ENCODE measurements at places on chromosomes 12 and 14.

- DNase-seq: peak; percentile 25
Observed at GRCh38 chr12:219891-220352, 6.0 kb upstream of the SLC6A12 start.

- DNase-seq: peak; percentile 10
Observed at GRCh38 chr14:89000007-89000942, 175.8 kb downstream of the TTC8 start.

- no peak for DNase-seq
Observed at GRCh38 chr14:55446833-55447232, 6.4 kb upstream of the TBPL2 start.

GRCh38 chr14:95341564-95341963 lies 21.9 kb upstream of the CLMN start:
- DNase-seq: no peak

GRCh38 chr12:91219511-91219910 lies 36.9 kb upstream of the DCN start:
- no peak for DNase-seq

- DNase-seq: no peak
Observed at GRCh38 chr14:100051543-100051942, 13.7 kb upstream of the EVL start.

DNA sequence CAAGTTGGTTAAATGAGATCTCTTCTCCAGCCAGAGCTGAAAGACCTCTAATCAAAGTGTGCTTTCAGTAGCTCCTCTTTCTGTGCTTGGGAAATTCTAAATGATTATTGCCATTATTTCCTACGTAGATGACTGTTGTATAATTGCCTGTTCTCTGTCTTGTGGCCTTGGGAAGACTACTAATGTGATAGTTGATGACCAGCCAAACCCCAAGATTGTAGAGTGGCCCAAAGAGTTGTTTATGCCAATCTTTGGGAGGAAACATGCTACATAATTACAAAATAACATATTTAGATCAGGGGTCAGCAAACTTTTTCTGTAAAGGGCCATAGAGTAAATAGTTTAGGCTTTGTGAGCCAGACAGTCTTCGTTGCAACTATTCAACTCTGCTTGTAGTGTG lies 135.1 kb upstream of the DIO2 start:
- DNase-seq: no peak

- DNase-seq: no peak
Observed at GRCh38 chr12:2854669-2855453, 2.0 kb downstream of the TEX52 start.

- no peak for DNase-seq
Observed at GRCh38 chr12:77847680-77848431, 17.2 kb downstream of the NAV3 start.

DNA sequence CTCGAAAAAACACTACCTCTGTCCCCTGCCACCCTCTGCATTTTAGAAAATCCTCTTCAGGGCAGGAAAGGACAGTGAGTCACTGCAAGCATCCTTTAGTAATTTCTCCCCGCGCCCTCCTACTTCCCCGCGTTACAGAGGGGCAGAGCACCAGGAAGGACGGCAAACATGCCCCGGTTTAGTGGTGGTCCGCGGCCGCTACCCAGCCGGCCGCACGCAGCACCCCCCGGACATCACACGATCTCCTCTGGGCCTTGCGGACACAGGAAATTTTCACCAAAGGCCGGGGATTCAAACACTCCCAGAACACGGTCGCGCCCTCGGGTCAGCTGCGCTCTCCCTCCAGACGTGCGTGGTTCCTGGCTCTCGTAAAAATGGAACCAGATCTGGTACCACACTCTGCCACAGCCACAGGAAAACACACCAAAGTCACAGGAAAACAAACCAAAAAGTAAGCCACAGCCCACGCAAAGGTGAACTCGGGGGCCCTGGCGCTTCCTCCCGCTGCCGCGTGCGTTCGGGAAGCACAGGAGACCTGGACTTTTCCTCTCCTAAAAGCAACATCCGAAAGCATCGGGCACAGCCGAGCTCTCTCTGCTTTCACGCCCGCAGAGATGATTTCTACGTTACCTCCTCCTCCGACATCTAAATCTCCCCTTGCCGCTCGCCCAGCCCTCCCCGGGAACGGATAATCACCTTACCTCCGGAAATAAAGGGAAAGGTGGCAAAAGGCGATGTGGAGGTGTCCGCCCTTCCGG lies 839 bp downstream of the SLC38A1 start:
- DNase-seq: peak; percentile 36

GRCh38 chr14:20512177-20512905 lies 7.0 kb downstream of the RNASE10 start:
- DNase-seq: no peak

DNA sequence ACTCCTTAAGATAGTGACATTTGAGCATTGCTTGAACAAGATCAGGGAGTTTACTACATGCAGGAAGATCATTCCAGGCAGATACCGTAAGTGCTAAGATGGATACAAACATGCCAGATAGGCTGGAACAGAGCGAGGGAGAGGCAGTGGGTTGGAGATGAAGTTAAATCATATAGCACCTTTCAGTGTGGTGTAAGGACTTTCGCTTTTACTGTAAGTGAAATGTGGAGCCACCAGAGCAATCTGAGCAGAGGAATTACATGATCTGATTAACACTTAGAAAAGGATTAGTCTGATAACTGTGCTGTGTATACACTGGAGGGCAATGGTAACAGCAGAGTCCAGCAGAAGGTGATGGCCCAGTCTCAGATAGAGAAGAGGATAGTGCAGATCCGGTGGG lies 163.0 kb upstream of the SSTR1 start:
- DNase-seq: no peak
